ENCODE measurements at places on chromosomes 7 and 10.
A peak's percentile ranks its signal among the peaks of the same experiment; 100 is the strongest.

GRCh38 chr7:100090527-100091410 is 2.0 kb downstream of the COPS6 start:
- DNase-seq, result no peak

DNA sequence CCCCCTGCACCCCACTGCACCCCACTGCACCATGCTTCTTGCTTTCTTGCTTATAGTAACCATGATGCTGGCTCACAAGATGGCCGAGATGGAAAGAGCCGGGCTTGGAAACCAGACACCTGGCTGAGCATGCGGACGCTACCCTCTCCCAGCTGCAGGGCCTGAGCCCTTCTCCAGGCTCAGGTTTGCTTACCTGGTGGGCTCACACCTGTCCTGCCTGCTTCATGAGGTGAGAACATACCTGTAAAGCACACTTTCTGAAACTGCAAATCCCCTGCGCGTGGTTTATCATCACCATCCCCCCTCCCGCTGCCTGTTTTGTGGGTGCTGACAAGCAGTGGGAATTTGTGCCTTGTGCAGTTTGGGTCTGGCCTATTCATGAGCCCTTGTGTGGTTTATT is 302.7 kb downstream of the GLRX3 start:
- no peak for DNase-seq

DNA sequence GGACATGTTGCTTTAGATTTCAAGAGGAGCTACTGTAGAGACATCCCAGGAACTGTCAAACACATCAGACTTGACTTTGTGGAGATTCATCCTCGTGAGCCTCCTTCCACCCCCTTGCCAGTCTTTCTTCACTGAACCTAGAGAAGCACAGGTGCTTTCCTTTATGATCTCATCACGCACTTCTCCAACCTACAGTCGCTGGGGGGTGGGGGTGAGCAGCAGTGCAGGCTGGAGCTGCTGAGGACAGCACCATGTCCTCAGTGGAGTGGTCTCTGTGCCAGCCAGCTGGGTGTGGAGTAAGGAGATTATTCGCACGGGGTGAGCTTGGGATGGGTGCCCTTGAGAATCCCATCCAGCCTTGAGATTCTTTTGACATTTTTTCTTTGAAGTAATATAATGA is 88.1 kb downstream of the VOPP1 start:
- DNase-seq, result no peak

DNA sequence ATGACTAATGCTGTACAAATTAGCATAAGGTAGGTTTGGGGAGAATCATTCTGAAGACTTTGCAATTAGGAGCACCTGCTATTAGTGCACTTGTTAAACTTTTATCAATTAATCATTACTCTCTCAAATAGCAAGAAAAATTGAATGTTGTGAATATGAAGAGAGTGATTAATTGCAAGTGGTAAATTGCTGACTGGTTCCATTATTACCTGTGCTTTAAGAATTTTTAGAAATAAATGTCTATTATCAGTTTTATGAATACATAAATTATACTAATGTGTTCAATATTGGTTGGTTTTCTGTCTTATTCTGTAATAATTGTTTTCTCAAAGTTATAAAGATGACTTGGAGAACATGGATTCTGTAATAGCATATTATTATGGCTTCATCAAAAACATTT is 47.3 kb upstream of the TMEM26 start:
- no peak for DNase-seq

GRCh38 chr7:112202816-112203215 is 3.4 kb downstream of the DOCK4 start:
- no peak for DNase-seq

DNA sequence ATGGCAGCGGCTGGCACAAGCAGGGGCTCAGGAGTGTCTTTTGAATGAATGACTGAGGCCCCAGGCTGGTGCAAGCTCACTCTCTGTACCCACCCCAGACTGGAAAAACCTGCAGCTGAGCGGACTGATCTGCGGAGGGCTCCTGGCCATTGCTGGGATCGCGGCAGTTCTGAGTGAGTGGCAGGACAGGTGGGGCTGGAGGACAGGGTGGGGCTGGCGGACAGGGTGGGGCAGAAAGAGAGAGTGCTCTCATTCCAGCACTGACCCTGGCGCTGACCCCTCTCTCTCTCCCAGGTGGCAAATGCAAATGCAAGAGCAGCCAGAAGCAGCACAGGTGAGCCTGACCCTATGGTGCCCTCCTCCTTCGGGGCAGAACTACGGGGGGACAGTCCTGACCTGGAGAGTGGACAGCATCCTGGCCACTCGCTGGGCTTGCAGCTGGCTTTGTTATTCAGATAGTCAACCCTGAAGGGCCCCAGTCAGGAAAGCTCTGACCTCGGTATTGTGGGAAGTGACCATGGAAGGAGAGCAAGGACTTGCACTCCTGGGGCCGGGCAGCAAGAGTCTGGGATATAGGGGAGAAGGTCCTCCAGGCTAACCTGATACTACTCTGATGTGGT is 4.1 kb downstream of the FXYD4 start:
- no peak for DNase-seq

DNA sequence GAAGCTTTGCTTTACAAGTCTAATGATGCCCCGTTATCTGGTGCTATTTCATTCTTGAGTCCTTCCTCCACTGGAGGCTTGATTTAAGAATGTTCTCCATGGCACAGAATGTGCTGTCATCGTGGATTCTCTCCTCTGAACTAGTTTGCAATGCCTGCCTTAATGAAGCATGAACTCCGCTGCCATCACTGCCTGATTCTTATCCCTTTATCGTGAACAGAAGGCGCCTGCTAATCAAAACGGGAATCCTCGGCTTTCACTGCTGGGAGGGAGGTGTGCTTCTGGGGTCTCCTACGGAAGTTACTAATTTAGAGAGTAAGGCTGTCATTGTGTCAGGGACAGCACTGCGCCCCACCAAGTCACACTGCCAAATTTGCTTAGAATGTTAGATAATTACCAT is 56.2 kb downstream of the ITGB1 start:
- DNase-seq, result no peak

GRCh38 chr10:18294633-18295032 is 154.4 kb downstream of the CACNB2 start:
- DNase-seq, result no peak

DNA sequence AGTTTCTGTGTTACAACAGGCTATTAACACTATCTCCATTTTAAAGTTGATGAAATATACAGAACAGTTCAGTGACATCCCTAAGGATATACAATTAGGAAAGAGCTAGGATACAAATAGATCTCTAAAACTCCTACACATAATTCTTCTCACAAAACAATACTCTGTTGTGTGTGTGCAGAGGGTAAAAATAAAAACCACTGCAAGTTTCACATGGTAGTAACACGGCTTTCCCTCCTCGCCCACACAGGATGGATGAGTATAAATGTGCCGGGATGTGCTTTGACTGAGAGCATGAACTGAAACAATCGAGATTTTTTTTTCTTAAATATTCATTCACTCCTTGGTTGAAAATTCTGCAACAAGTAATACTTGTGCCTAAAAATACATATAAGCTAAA is 131.5 kb upstream of the C1QL3 start:
- DNase-seq, result no peak

GRCh38 chr10:15588635-15589508 is 130.8 kb downstream of the ITGA8 start:
- DNase-seq, result no peak

DNA sequence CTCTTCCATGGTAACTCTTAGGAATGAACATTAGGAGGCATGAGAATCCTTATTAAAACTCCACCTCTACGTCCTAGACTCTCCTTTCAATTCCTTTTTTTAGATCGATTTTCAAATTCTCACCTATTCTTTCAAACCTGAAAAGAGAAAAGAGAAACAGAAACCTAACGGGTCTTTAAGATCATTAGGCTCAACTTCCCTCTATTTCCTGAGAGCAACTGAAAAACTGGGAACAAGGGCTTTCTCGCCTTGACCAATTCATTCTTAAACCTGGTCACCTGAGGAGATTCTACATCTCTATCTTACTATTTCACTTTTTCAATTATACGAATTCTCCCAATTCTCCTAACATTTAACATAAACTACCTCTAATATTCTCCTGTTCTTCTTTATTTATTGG is 2.8 kb downstream of the TFEC start:
- no peak for DNase-seq

DNA sequence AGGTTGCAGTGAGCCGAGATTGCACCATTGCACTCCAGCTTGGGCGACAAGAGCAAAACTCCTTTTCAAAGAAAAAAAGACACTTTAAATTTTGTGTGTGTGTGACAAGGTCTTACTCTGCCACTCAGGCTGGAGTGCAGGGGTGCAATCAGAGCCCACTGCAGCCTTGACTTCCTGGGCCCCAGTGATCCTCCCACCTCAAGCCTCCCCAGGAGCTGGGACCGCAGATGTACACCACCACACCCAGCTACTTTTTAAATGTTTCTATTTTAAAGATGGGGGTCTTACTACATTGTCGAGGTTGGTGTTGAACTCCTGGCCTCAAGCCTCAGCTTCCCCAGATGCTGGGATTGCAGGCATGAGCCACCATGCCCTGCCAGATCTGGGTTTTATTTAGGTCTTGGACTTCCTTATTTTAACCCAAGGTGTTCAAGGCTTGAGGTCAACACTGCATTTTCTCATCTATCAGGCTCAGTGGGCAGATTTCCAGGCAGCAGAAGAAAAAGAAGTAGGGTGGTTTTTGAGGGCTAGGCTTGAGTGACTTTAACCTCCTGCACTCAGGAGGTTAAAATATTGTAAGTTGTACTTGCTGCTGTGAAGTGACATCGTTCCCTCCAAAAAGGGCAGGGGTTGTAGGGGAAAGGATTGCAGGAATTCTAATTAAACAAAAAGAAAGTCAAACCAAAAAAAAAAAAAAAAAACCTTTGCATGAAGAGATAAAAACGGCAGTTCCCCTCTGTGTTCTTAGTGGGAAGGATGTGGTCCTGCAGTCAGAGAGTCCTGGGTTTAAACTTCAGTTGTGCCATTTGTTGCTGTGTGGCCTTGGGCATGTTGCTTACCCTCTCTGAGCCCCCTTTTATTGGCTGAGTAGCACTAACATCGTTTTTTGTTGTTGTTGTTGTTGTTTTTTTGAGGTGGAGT is 71.5 kb downstream of the CARD11 start:
- no peak for DNase-seq

GRCh38 chr10:46255801-46256747 is 30.7 kb upstream of the ANTXRL start:
- peak; percentile 75 for DNase-seq

DNA sequence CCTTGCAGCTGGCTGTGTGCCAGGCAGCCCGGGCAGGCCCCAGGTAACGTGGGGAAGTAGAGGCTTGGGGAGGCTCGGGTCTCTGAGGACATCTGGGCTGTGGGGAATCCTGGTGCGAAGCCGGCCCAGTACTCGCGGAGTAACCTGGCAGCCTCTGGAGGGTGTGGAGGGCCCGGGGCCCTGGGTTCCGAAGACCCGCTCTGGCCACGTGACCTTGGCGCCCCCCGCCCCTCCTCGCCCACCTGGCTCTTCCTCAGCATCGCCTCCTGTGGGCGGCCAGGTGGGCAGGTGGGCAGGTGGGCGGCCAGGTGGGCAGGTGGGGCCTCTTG is 143.1 kb downstream of the WDR37 start:
- DNase-seq, result no peak

DNA sequence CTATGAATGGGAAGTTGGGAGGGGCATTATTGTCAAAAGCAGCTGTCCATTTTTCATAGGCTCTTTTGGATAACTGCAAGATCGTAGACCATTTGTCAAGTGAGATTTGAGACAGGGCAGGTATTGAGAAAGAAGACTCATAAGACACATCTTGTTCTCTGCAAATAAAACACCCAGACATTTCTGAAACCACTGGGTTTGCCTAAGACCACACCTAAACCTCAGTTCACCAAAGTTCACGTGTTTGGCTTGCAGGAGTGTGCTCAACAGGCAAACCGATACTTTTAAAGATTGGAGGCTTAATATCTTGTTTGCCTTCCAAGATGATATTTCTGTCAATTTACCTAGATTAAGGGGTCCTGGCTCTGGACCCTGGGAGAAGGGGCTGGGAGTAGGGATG is 628.4 kb downstream of the CALN1 start:
- no peak for DNase-seq

- DNase-seq, result peak; percentile 83
These were observed 102.0 kb downstream of the STRA8 start for GRCh38 chr7:135335628-135336139.

DNA sequence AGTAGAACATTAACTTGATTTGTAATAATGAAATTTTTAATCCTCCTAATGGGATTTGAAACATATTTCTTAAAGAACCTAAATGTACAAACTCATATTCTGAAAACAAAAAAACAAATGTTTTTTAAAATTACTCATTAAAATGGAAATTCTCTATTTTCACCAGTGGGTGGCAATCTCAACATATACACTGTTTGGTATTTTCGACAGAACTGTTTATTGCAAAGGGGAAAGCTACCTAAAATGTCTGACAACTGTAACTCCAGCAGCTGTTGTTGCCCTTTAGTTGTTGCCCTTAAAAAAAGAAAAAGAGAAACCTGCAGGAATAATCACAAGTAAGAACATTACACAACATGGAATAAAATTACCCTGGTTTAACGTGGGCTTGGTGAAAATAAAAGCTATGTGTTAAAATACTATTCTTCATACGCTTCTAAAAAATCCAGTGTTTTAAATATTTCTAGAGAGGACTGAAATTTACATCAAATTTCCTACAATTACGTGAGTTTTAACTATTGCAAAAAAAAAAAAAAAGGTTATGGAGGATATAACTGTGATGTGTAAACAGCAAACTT is 54.5 kb downstream of the COL1A2 start:
- DNase-seq, result peak; percentile 30

DNA sequence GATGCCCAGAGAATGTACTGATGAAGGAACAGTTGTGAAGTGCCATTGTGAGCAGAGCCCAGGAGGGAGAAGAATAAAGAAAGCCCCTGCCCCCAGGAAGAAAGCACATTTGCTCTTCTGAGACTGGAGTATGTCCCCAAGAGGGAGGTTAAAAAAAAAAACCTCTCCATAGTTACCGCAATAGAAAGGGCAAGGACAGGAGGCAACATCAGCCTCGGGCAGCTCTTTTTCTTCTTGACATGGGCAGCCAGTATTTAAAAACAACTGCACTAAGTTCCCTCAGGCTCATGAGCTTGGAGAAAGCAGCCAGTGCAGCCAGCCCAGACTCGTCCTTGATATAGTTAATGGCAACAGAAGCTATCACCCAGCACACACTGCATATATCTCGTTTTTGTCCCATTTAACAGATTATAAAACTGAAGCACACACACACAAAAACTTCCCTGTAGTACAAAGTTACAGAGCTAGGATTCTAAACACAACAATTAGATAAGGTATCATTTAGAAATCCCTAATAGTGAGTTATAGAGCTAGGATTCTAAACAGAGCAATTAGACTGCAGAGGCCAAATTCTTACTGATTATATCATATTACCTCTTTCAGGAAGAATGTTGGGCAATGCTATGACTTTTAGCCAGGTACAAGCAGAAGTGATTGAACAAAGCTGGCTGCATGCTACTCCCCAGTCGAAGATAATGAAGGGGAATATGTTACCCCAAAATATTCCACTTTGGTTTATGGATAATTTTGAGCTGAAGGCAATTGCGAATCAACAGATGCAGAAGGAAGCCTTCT is 823.5 kb downstream of the GRID1 start:
- no peak for DNase-seq

GRCh38 chr7:112556633-112557032 is 75.8 kb downstream of the LSMEM1 start:
- no peak for DNase-seq

GRCh38 chr10:67114945-67115344 is 189.1 kb downstream of the LRRTM3 start:
- DNase-seq, result no peak

- DNase-seq, result no peak
These were observed 514 bp downstream of the RNF216 start for GRCh38 chr7:5780801-5781496.

GRCh38 chr10:85175635-85176034 is 847.2 kb downstream of the CCSER2 start:
- no peak for DNase-seq

- no peak for DNase-seq
These were observed 7.2 kb downstream of the GCC1 start for GRCh38 chr7:127578036-127578684.
